ENCODE measurements at places on chromosomes 5 and 9.
A peak's percentile ranks its signal among the peaks of the same experiment; 100 is the strongest.

- DNase-seq = no peak
These were observed 51.2 kb upstream of the ROR2 start for GRCh38 chr9:92001244-92001643.

- DNase-seq = no peak
These were observed 37.3 kb upstream of the TRIO start for GRCh38 chr5:14105718-14106410.

GRCh38 chr9:121778252-121779225 lies 127.1 kb downstream of the DAB2IP start:
- DNase-seq = no peak

DNA sequence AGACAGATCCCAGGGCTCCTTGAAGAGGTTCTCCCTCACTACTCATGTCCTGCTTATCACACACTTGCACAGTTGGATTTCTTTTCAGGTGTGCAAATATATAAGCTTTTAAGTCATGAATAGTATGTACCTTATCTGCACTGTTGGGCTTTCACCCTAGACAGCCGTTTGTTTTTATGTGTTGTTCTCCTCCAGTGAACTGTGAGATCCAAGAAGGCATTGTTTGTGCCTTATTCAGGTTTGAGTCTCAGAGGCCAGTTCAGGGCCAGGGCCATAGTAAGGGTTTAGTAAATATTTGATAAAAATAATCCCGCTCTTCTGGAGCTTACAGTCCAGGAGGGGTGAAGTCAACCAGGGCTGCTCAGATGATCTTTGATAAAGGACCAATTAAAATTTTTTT lies 480.0 kb downstream of the TMEM38B start:
- DNase-seq = no peak

- DNase-seq = no peak
These were observed 890.5 kb upstream of the CTNND2 start for GRCh38 chr5:12794476-12795332.

GRCh38 chr9:79619930-79620329 lies 48.2 kb downstream of the TLE4 start:
- DNase-seq = no peak

DNA sequence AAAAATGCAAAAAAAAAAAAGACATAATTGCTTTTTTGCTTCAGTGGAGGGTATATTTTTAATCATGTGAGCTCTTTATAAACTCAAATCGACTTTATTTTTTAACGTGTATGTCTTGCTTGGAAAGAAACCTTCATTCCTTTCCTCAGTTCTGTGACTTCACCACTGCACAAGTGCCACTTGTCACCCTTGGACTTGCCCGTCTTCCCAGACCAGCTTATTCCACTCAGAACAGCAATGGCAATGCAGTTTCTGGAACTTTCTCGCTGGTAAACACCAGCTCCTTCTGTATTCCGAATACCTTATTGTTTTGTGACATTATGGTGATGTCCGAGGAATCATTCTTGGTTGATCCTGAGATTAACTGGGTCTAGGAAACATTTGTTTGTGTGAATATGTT lies 440.5 kb upstream of the ADAMTS16 start:
- DNase-seq = no peak

- peak; percentile 94 for DNase-seq
These were observed at the start of gene DNAJC25 for GRCh38 chr9:111631214-111631971. Gene DNAJC25 (plus strand): TSS chr9:111631334. CDS start chr9:111631408, 74 bp downstream.

DNA sequence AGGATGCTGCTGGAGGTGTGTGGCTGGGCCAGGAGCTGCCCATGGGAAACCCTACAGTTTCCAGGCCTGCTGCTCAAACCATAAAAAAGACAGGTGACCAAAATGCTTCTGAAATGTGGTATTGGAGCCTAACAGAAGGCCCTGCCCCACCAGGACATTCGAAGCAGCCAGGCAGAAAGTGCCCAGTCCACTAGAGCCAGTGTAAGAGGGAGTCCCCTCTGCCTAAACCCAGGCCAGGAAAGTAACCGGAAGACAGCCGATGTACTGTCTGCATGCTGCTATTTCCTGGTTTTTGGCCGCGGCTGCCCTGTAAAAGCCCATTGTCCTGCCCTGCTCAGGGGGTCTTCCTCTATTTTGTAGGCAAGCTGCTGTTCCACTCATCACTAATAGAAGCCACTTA lies 150.7 kb upstream of the IRX2 start:
- no peak for DNase-seq

GRCh38 chr9:94843134-94843533 lies 116.6 kb downstream of the AOPEP start:
- no peak for DNase-seq

GRCh38 chr5:81839034-81839433 lies 88.1 kb upstream of the SSBP2 start:
- no peak for DNase-seq

DNA sequence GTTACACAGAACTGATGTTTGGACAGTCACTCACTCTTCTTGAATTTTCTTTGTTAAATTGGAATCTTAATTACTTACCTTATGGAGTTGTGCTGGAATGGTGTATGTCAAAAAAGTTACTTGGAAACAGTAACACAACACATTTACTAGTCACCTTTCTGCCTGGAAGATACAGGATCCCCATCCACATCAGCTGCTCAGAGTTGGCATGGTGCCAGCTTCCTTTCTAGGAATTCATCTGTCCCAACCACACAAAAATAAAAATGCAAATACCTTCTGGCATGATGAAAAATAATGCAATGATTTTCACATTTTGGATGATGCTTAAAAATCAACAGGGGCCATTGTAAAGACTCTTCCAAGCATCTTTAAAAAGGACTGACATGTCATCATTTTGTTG lies 341.5 kb downstream of the TMEM38B start:
- DNase-seq = no peak

GRCh38 chr5:149156435-149157083 lies 15.3 kb downstream of the ABLIM3 start:
- no peak for DNase-seq

GRCh38 chr9:123821619-123822018 lies 108.3 kb downstream of the DENND1A start:
- DNase-seq = no peak

DNA sequence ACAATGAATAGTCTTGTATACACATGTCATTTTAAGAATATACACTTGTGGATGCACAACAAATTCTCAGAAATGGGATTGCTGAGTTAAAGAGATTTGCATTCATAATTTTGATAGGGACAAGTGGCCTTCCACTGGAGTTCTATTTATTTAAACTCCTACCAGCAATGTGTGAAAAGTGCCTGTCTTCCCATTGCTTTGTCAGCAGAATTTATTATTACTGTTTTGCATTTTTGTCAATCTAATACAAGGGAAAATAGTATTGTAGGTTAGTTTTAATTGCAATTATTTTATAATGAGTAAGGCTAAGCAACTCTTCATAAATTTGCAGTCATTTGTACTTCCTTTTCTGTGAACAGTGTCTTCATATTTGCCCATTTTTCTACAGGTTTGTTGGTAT lies 55.0 kb downstream of the C9orf57 start:
- DNase-seq = no peak

GRCh38 chr5:65708145-65708544 lies 13.8 kb downstream of the SGTB start:
- DNase-seq = no peak

GRCh38 chr9:124438091-124438490 lies 12.2 kb upstream of the ADGRD2 start:
- no peak for DNase-seq

DNA sequence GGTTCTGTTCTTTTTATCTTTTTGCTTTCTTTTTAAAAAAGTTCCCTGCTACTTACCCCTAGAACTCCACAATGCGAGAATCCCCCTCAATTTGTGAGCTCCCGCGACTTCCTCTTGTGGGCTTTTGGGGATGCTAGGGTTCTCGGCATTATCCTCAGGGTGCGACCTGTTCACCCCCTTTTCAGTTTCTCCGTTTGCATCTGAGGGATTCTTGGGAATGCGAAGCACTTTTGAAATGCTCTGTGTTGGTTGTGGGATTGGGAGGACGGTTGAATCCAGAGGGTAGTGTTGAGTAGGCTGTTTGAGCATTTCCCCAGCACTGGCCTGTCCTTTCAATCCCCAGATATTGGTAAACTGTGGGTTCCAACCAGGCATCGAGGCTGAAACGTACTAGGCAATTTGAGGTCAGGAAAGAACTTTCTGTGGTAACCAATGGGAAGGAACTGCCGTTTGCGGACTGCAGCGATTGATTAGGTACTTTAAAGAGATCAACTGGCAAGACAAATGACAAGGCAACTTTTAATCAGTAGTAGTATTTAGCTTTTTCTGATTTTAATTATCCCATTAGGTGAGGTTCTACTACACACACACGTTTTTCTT lies 415 bp downstream of the XRCC4 start:
- no peak for DNase-seq

GRCh38 chr5:100832252-100833230 lies 70.5 kb downstream of the ST8SIA4 start:
- no peak for DNase-seq

DNA sequence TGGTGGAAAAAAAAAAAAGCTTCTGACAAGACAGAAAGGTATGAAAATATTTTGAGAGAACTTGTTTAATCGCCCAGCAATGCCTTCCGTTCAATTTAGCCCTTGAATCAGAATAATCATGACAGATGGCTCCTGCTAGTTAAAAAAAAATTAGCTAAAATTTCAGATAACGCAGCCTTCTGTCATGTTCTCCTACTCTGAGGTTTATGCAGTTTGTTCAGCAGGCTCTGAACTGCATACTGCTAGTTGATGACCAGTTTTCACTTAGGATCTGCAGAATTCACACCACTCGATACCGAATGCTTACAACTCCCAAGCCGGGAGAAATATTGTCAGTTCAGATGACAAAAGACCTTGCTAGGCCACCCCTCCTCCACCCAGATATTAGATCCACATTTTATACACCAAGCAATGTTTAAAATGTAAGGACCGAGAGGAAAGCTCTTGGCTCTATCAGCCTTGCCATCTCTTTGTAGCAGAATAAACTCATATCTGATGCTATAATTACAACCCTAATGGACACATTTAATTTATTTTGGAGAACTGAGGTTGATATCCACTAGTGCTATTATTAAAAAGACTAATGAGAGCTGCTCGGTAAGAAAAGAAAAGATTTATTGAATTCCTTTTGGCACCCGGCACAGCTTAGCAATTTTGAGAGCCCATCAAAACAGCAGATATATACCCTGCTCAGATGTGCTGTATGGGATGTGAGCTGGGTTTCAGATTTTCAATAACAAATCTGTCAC lies 322.8 kb downstream of the GLIS3 start:
- no peak for DNase-seq

- no peak for DNase-seq
These were observed 67.1 kb downstream of the EPB41L4B start for GRCh38 chr9:109253637-109254284.

DNA sequence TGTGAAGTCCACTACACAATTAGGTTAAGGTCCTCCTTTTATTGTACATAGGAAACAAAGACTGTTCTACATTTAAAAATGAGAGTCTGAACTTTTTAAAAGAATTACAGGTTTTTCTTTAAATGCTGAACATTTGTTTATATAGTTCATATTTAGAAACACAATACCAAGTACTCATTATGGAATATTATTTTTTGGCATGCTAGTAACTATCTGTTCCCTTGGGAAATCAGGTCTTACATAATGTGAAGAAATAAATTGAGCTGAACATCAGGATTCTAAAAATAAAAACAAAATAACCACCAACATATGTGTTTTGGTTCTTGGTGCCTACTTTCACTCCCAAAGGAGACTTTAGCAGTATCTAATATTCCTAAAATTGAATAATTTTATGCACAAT lies 230.5 kb upstream of the IZUMO3 start:
- no peak for DNase-seq

DNA sequence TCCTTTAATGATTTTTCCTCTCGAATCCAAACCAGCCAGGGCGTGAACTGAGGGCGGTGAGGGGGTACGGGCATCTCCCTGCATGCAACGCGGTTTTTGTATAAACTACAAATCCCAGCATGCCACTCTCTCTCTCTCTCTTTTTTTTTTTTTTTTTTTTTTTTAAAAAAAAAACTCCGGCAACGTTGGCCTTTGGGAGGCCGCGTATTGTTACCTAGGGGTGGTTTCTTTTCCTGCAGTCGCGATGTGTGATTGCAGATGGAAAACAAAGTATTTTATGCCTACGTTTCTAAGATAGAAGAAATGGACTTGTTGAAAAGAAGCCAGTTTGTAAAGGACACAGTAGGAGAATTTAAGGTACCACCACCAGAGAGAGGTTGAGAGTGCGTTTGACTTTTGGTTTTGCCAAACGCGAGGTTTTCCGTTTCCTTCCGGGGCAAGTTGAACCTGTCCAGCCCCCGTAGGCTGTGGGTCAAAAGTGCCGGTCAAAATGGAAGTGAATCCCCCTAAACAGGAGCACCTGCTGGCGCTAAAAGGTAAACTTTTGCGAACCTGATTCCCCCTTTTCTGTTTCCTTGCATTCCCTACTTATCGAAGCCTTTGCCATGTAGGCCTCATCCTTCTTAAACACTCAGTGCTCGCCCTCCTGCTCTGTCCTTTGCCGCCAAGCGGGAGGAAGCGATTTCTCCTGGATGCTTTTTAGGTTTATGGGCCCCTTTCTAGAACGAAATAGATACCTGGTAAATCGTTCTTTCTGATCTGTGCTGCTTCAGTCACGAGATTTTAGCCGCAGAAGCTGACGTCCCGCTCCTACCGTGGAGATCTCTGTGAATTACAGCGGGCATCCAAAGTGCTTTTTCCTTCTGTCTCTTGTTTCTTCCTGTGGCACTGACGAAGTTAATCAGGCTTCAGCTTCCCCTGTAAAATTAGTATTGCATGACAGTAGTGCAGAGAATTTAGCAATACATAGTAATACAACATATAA lies at the start of the genes SHLD3 and TRAPPC13:
TSS of gene SHLD3 (plus strand) at position 457 of the 985 bp plus-strand sequence. CDS start 4,561 bp downstream, outside the sequence.
TSS of gene TRAPPC13 (plus strand) at position 457 of the 985 bp plus-strand sequence. CDS start at position 491, 34 bp downstream.
- DNase-seq = peak; percentile 88

Data from NCI-H1417 treated with DMSO at 0.1 percent for 48 hours (cell line).